Natural killer cell (primary cell): ENCODE measurements at places on chromosomes 16 and 17. TPM values are rescaled to one million over a fixed set of nuclear protein-coding genes. Genes with fewer than 3 reads are reported as not detected.

KRT222 gene
- total RNA-seq = not detected

CCL23 gene
- 0.68 TPM for total RNA-seq

SHCBP1 gene
- total RNA-seq = 3.5 TPM

KCNJ12 gene
- total RNA-seq = not detected

GUCY2D gene
- total RNA-seq = not detected

VEZF1 gene
- 63.4 TPM for total RNA-seq

RMI2 gene
- 1.1 TPM for total RNA-seq

GPR139 gene
- not detected for total RNA-seq

KRT39 gene
- not detected for total RNA-seq

NME4 gene
- 10.7 TPM for total RNA-seq

TERB1 gene
- total RNA-seq = 0.66 TPM

ABCA9 gene
- 0.63 TPM for total RNA-seq
